SK-N-SH (cell line): ENCODE measurements at places on chromosomes 7 and 10. TPM values are rescaled to one million over a fixed set of nuclear protein-coding genes. Genes with fewer than 3 reads are reported as not detected.
A peak's percentile ranks its signal among the peaks of the same experiment; 100 is the strongest.

Gene LIPJ
- not detected in 2 replicates for polyA plus RNA-seq

- no peaks in the 10 kb centered on the region for H3K4me1 ChIP-seq
- H3K36me3 ChIP-seq: no peaks in the 10 kb centered on the region
- no peak for DNase-seq
- H3K4me3 ChIP-seq: no peak overlapping the region
- H3K27me3 ChIP-seq: no peaks in the 10 kb centered on the region
Observed at GRCh38 chr7:159075563-159076238, 69.0 kb downstream of the VIPR2 start.

- no peak overlapping the region for H3K4me3 ChIP-seq
- H3K27me3 ChIP-seq: no peaks in the 10 kb centered on the region
- no peak overlapping the region for H3K27ac ChIP-seq
- H3K36me3 ChIP-seq: no peaks in the 10 kb centered on the region
- no peaks in the 10 kb centered on the region for H3K4me1 ChIP-seq
Observed at GRCh38 chr7:88310956-88311674, 4.4 kb upstream of the STEAP4 start.

DNA sequence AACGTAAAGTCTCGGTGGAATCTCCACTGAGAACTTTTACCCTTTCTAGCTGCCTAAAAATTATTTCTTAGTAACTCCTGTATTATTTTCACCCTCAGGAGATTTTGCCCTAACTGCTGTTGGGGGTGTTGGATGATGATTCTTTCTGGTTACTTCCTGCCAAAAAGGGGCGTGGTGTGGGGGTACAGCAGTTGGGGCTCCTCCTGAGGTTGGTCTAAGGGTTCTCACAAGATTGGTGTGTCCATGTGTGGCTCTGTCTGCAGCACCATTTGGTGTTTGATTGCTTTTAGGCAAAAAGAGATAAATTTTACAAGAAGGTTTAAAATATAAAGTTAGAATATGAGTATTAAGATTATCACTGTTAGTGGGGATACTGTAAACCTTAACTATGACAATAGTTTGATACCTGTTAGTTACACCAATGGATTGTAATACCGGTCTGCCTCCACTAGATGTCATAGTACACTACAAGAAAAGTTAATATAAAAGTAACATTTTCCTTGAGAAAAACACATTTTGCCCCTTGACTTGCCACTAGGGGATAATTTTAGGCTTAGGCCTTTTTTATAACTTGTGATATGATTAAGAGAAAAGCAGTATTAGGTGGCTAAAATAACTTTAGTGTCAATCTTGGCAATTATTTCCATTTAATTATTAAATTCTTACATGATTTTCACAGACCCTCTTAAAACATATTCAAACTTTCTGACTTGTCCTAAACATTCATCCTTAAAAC, 928.7 kb downstream of the IPMK start:
- no peaks in the 10 kb centered on the region for H3K36me3 ChIP-seq
- no peaks in the 10 kb centered on the region for H3K4me1 ChIP-seq
- peak; percentile 52 for DNase-seq

DNA sequence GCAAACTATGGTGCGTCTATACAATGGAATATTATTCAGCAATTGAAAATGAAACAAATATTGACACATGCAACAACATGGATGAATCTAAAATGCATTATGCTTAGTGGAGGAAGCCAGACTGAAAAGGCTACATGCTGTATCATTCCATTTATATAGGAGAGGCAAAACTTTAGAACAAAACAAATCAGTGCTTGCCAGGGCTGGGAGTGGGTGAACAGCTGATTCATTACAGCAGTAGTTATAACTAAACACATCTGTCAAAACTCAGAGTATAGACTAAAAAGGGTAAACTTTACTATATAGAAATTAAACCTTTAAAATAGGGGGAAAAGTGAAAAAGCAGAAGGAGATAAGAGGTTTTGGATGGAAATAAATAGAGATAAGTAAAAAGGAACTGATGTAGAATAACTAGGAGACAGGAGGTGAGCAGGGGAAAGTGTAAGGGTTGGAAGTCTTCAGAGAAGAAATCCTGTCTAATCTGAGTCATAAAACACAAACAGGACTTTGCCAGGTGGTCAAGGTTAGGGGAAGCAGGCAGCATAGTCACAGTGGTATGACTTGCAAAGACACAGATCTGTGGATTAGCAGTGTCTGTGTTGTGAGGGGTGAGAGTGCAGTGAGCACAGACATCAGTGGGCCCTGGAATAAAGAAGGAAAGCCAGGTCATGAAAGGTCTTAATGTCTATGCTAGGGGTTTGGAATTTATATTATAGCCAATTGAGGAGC, 349.8 kb downstream of the PHTF2 start:
- DNase-seq: no peak
- no peak overlapping the region for H3K4me3 ChIP-seq
- no peaks in the 10 kb centered on the region for H3K27me3 ChIP-seq
- H3K4me1 ChIP-seq: peaks cover 17% of the 10 kb centered on the region
- peak overlapping the region; percentile 91; the same call in 1 of the 2 replicates for H3K27ac ChIP-seq

DNA sequence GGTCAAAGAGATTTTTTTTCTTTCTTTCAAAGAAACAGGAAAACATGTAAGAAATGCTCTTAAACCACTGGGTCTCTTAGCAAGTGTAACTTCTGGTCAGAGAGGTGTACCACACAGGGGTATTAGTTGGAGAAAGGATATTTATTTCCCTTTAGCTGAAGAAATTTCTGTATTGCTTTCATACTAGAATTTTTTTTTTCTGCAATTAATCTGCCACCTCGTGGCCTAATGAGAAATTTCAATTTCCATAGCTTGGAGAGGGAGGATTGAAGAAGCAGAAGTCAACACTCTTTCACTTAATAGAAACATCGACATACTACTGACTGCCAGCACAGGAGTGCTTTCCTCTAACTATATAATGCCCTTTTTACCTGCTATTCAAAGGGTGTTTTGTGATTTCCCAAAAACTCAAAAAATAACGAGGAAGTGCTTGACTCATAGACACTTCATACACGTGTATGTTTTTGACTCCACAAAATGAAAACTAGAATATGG, 177.6 kb upstream of the NAMPT start:
- H3K4me1 ChIP-seq: no peaks in the 10 kb centered on the region
- H3K4me3 ChIP-seq: no peak overlapping the region
- peak; percentile 12 for DNase-seq
- no peaks in the 10 kb centered on the region for H3K27me3 ChIP-seq
- H3K36me3 ChIP-seq: no peaks in the 10 kb centered on the region

GRCh38 chr10:11227103-11227502, 209.4 kb downstream of the CELF2 start:
- no peak overlapping the region for H3K27ac ChIP-seq
- DNase-seq: no peak
- H3K4me1 ChIP-seq: no peaks in the 10 kb centered on the region
- no peak overlapping the region for H3K4me3 ChIP-seq
- no peaks in the 10 kb centered on the region for H3K36me3 ChIP-seq
- no peaks in the 10 kb centered on the region for H3K27me3 ChIP-seq

GRCh38 chr10:35452171-35452570, 115.9 kb downstream of the CCNY start:
- no peaks in the 10 kb centered on the region for H3K36me3 ChIP-seq
- H3K4me1 ChIP-seq: peaks cover 47% of the 10 kb centered on the region
- H3K27ac ChIP-seq: no peak overlapping the region
- no peak for DNase-seq

DNA sequence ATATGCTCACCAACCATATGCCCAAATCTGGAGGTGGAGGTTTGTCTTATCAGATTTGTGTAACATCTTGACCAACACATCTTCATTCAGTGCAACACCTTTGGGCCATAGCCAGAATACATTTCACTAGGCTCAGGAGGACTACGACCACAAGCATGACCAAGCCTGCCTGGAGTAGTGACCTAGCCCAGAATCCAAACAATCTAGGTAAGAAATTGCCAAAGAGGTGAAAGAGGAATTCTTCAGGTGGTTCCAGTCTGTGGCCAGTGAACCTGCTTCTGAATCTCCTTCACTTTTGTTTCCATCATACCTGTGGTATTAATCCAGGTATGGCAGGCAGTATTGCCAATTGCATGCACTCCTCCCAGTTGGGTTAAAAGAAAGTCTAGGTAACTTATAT, 112.8 kb upstream of the RAB18 start:
- no peaks in the 10 kb centered on the region for H3K4me1 ChIP-seq
- no peaks in the 10 kb centered on the region for H3K27me3 ChIP-seq
- no peak overlapping the region for H3K27ac ChIP-seq
- H3K4me3 ChIP-seq: no peak overlapping the region

GRCh38 chr7:1409555-1409954, 49.7 kb downstream of the MICALL2 start:
- peak; percentile 36 for DNase-seq
- H3K27me3 ChIP-seq: peaks cover 87% of the 10 kb centered on the region
- H3K36me3 ChIP-seq: no peaks in the 10 kb centered on the region

DNA sequence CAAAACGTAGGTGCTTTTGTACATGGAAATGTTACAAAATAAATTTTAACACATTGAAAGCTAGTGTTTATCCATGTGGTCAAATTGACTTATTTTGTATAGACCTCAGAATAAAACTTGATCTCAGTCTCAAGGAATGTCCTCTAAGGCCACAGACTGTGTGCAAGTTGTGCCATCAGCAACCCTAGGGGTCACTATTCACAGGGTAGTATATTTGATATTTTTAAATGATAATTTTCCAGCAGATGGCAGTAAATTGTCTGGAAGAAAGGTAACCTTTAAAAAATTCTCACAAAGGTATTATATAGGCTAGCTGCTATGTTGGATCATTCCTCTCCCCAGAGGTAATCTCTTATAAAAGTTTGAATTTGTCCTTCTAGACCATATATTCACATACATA, 12.9 kb upstream of the SNX10 start:
- H3K4me1 ChIP-seq: no peaks in the 10 kb centered on the region
- H3K4me3 ChIP-seq: no peak overlapping the region
- no peaks in the 10 kb centered on the region for H3K36me3 ChIP-seq
- H3K27ac ChIP-seq: no peak overlapping the region
- DNase-seq: peak; percentile 46
- no peaks in the 10 kb centered on the region for H3K27me3 ChIP-seq

DNA sequence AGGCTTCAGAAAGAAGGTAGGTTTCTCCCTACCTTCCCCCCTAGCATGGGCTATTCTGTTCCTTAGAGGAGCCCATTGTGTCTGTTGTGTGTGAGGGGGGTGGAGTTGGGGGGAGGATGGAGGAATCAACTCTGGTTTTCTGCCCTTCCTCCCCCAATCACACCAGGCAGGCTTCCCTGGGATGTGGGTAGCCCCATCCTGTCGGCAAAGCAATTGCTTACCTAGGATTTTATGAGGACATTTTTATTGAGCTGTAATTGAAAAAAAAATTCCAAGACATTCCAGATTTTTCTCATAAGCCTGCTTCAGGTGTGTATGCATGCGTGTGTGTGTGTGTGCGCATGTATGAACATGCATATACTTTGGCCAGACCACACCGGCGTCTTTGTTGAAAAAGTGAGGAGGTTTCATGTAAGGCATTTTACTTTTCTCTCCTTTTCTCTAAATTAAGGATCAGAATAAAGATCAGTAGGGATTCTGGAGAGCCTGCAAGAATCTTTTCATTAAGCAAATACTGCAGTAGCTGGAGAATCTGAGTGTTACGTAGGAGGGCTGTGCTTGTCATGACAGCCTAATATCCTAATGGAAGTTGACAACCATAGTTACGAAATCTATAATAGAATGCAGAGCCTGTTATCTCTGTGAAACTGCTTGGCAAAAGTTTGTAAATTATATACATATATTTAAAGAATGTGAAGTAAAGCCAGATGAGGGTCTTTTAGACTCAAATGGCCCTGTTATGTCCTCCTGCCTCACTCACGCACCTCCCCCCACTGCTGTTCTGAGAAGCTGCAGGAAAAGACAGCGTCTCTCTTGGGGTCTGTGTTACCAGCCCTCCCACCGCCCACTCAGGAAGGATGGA, 27.3 kb upstream of the SAMD8 start:
- no peak overlapping the region for H3K4me3 ChIP-seq
- H3K27ac ChIP-seq: no peak overlapping the region
- H3K36me3 ChIP-seq: no peaks in the 10 kb centered on the region
- peaks cover 9% of the 10 kb centered on the region; the same call in 1 of the 2 replicates for H3K4me1 ChIP-seq

GRCh38 chr7:11950281-11950680, 118.3 kb upstream of the THSD7A start:
- no peaks in the 10 kb centered on the region for H3K36me3 ChIP-seq
- DNase-seq: no peak
- no peak overlapping the region for H3K4me3 ChIP-seq
- peaks cover 5% of the 10 kb centered on the region; the same call in 1 of the 2 replicates for H3K4me1 ChIP-seq
- H3K27me3 ChIP-seq: no peaks in the 10 kb centered on the region
- no peak overlapping the region for H3K27ac ChIP-seq

- H3K36me3 ChIP-seq: no peaks in the 10 kb centered on the region
- DNase-seq: no peak
- H3K4me3 ChIP-seq: no peak overlapping the region
- H3K27me3 ChIP-seq: no peaks in the 10 kb centered on the region
- no peaks in the 10 kb centered on the region for H3K4me1 ChIP-seq
- H3K27ac ChIP-seq: no peak overlapping the region
Observed at GRCh38 chr7:152587366-152587765, 88.6 kb downstream of the XRCC2 start.

GRCh38 chr10:29962166-29962850, 97.1 kb downstream of the JCAD start:
- no peaks in the 10 kb centered on the region; the same call in 1 of the 2 replicates for H3K4me1 ChIP-seq
- H3K27ac ChIP-seq: no peak overlapping the region
- no peaks in the 10 kb centered on the region for H3K27me3 ChIP-seq
- H3K4me3 ChIP-seq: no peak overlapping the region
- no peaks in the 10 kb centered on the region for H3K36me3 ChIP-seq
- no peak for DNase-seq

Gene NRCAM
- 1.1 and 5.1 TPM in 2 replicates for polyA plus RNA-seq

- H3K4me3 ChIP-seq: no peak overlapping the region
- DNase-seq: no peak
- no peak overlapping the region for H3K27ac ChIP-seq
- H3K27me3 ChIP-seq: no peaks in the 10 kb centered on the region
- no peaks in the 10 kb centered on the region for H3K36me3 ChIP-seq
Observed at GRCh38 chr7:8500286-8500685, 66.9 kb downstream of the NXPH1 start.

- H3K4me3 ChIP-seq: no peak overlapping the region
- peak overlapping the region; percentile 81 for H3K27ac ChIP-seq
- DNase-seq: no peak
- peaks cover 55% of the 10 kb centered on the region for H3K36me3 ChIP-seq
- H3K4me1 ChIP-seq: peaks cover 9% of the 10 kb centered on the region
Observed at GRCh38 chr7:92622030-92622429, 31.8 kb upstream of the FAM133B start.

Gene GIMAP1
- not detected in 2 replicates for polyA plus RNA-seq

DNA sequence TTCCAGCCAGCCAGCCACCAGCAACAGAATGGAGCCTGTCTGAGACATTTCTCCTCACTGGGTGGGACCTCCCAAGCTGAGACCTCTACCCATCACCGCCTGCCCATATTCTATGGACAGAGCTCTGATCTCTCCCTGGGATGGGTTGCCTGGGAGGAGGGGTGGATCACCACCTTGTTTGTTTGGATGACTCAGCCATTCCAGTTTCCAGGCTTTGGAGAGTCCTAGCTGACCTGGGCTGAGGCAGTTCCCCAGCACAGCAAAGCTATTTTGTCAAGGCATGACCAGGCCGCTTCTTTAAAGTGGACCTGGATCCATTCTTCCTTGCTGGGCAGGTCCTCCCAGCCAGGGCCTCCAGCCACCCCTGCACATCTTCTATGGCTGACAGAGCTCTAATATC, 982.3 kb downstream of the DNAJB9 start:
- H3K27ac ChIP-seq: no peak overlapping the region
- H3K4me3 ChIP-seq: no peak overlapping the region
- no peaks in the 10 kb centered on the region for H3K4me1 ChIP-seq
- no peak for DNase-seq
- no peaks in the 10 kb centered on the region for H3K36me3 ChIP-seq
- H3K27me3 ChIP-seq: no peaks in the 10 kb centered on the region

Gene MOGAT3
- not detected in 2 replicates for polyA plus RNA-seq

Gene CYP2C18
- not detected in 2 replicates for polyA plus RNA-seq

Gene GRB10
- 4.4 and 5.1 TPM in 2 replicates for polyA plus RNA-seq
